ENCODE measurements at places on chromosomes 2 and 18.

- DNase-seq, result no peak
These were observed 100.1 kb upstream of the APCDD1 start for GRCh38 chr18:10354241-10354811.

GRCh38 chr2:73611867-73612266 is 30.4 kb downstream of the NAT8 start:
- no peak for DNase-seq

DNA sequence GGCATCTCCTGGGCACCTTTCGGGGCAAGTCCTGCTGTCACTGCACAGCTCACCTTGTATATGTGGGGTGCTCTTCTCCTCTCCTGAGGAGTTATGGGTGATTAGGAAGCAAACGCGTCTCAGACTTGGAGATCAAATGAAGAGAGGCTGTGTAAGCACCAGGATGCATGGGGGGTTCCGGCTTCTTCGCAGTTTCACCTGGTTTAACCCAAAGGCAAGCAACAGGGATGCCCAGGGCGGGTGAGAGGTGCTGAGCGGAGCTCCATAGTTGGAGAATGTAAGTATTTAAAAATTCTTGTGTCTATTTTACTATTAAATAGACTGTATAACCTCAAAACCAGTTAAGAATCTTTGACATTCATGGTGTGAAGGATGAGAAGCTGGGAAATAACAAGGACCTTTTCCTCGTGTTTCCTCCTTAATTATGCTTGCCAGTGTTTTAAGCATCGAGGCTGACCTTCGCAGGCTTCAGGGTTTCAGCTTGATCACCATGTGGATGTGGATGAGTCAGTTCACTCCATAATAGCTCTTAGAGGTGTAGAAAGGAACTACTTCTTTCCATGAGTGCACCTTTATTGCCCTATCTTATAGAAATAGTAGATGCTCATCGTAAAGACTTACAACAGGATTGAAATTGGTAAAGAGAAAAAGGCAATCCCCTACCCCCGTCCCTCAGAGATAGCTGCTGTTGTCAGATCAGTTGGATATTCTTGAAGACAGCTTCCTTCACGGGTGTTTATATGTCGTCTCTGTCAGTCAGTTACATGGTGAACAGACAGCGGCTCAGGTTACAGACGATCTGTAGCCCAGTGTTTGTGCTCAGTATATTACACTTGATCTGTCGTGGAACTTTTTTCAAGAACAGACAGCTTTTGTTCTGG is 201.1 kb downstream of the AGAP1 start:
- DNase-seq, result no peak

GRCh38 chr2:191538334-191538903 is 139.5 kb upstream of the NABP1 start:
- DNase-seq, result no peak

- no peak for DNase-seq
These were observed 17.5 kb downstream of the RAB27B start for GRCh38 chr18:54845787-54846186.

- no peak for DNase-seq
These were observed 14.4 kb downstream of the GPR55 start for GRCh38 chr2:230910546-230911177.

- no peak for DNase-seq
These were observed 64.6 kb downstream of the OSBPL6 start for GRCh38 chr2:178258916-178259315.

DNA sequence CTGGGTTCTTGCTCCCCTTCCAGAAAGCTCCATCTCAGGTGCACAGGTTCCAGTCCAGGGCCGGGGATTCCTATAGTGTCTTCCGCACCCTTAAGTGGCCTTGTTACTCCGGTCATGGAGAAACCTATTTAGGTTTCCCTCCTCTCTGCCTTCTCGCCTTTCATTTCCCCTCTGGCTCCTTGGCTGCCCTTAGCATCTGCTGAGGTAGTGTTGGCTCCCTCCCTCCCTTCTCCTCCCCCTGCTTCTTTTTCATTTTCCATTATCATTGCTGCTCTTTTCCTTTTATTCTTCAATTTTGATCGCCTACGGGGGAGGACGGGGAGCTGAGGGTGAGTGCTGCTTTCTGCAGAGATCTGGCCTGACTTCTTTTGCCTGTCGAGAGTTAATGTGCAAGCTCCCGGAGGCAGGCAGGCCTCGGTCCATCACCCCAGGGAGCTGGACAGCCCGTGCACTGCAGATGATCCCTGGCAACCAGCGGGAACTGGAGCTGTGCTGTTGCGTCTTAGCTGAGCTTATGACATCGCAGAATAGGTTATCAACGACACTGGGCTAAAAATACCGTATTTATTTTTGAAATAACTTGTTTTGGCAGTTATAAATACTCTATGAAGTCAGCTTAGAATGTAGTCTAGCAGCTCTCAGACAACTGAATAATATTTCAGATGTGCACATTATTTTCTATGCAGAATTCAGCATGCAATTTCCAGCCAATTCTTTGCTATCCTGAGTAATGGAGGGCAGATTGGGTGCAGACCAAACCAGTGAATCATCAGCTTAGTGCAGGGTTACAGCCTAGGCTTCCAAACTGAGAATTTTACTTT is 141.9 kb downstream of the SLC4A3 start:
- no peak for DNase-seq

- no peak for DNase-seq
These were observed 79.6 kb upstream of the ST6GAL2 start for GRCh38 chr2:106965611-106966010.

- DNase-seq, result no peak
These were observed 55.0 kb downstream of the ABCB11 start for GRCh38 chr2:168976034-168976654.

- no peak for DNase-seq
These were observed 119.9 kb upstream of the SERTAD2 start for GRCh38 chr2:64773461-64774118.

- DNase-seq, result no peak
These were observed 113.7 kb downstream of the NAB1 start for GRCh38 chr2:190762566-190762965.
